ENCODE measurements at places on chromosomes 1 and 21.

- ATAC-seq, result no peak
Observed at GRCh38 chr1:186819126-186819525, 9.6 kb upstream of the PLA2G4A start.

DNA sequence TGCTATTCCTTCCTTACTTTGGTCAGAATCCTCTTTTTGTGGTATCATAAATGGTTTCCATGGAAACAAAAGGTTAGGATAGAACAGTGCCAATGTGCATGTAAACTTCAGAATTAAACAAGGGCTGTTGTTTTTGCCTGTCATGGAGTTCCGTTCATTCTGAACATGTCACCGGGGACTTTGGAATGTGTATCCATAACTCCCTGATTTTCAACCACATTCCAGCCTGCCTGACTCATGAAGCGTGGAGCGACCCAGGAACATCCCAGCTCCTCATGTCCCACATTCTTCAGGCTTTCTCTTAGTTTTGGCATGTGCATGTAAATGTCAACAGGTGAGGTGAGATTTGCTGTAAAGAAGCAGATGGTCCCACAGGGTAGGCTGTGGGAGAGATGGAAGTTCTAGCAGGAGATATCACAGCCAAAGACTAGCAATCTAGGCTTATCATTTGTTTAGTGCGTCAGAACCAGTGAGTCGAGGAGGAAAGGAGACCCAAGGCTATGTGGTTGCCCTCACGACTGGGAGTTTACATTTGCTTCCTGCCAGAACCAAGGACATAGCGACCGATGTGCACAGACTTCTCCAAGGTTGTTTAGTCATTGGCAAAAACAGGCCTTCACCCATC, 23.0 kb upstream of the DNAJC11 start:
- no peak for ATAC-seq

GRCh38 chr21:32514275-32515055, 70.9 kb downstream of the TCP10L start:
- ATAC-seq, result no peak

DNA sequence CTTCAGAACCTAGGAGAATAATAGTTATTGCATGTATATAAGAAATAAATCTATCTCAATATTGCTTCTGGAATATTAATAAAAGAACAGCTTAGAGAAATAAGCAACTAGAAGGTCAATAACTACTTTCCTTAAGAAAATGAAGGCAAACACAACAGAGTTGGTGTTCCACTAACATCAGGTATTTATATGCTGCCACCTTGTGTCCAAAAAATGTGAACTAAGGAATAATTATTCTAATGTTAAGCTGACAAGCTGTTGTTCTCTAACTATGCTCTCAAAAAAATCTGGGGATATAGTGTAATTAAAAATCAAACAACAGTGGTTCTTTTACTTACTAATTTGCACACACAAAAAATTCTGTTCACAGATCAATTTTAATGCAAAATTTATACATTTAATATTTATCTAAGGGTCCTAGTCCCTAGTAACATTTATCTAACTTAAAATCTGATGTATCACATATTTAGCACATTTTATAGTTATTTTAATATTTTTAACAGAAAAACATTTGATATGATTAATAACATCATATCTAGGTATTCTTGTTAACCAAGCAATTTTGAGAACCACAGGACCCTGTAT, 39.6 kb downstream of the UCHL5 start:
- no peak for ATAC-seq

- ATAC-seq, result no peak
Observed at GRCh38 chr1:30705698-30706097, 17.7 kb downstream of the MATN1 start.

DNA sequence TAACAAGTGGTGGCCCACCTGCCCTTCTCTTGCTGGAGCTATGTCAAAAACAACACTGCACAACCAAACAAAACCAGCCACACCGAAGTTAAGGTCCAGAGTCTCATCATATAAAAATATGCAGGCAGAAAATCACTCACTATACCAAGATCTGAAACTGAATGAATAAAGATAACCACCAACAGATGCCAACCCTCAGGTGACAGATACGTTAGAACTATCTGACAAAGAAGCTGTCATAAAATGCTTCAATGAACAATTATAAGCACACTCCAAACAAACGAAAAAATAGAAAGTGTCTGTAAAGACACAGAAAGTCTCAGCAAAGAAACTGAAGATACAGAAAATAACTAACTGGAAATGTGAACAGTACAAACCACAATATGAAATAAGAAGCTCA, 14.0 kb downstream of the ZNF496 start:
- no peak for ATAC-seq

DNA sequence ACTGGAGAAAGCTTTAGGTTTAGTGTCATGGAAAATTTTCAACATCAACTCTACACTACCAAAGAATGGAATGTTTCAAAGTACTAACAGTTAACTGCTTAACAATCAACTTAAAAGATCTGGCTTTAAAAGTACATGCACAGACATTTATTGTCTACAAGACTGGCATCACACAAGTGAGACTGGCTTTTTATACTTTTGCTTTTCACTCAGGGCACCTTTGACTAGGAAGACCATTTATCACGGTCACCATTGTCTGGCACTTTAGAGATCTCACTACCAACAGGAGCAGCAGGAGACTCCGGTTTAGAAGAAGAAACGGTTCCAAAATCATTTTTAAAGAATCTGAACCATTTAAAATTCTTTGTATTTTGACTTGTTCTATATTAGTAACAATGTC, 812.3 kb downstream of the ADGRL2 start:
- no peak for ATAC-seq

DNA sequence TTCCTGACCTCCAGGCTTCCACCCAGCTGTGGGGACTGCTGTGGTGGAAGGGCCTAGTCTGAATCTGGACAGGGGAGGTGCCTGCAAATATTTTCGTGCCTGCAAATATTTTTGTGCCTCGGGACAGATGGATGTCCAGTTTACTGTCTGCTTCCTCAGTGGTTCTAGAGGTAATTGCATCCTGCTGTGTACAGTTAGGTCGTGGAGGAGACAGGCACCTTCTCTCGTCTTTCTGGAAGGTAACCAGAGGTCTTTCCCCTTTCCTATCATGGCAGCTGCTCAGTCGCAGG, 53.8 kb upstream of the TINAGL1 start:
- ATAC-seq, result no peak

DNA sequence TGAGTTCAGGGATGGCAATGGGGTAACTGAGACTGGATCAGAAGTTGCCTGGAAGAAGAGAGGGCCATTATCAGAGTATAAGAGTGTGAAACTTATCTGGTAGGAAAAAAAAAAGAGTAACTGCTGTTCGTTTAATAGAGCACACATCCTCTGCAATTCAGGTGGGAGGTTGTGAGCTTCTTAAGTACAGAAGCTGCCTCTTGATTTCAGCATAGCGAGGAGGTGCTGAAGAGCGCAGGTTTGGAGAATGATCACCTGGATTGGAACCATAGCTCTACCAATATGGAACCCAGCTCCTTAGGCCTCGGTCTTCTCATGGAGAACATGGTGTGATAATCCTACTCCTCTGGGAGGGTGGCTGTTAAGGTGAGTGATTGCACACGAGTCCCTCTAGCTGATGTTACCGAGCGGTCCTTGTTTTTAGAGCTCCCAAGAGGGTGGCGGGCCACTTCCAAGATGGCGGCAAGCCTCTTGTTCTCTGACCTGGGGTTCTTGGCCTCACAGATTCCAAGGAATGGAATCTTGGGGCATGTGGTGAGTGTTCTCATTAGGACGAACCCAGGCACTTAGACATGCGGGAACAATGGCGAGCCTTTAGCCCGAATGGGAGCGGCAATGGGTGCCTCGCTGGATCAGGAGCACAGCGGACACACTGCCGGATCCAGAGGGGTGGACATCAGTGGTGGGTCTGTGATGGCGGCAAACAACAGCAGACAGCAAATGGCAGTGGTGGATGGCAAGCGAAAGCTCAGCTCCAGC, 3.3 kb upstream of the MX1 start:
- ATAC-seq, result no peak

- no peak for ATAC-seq
Observed at GRCh38 chr21:29642551-29643245, 297.1 kb downstream of the GRIK1 start.

DNA sequence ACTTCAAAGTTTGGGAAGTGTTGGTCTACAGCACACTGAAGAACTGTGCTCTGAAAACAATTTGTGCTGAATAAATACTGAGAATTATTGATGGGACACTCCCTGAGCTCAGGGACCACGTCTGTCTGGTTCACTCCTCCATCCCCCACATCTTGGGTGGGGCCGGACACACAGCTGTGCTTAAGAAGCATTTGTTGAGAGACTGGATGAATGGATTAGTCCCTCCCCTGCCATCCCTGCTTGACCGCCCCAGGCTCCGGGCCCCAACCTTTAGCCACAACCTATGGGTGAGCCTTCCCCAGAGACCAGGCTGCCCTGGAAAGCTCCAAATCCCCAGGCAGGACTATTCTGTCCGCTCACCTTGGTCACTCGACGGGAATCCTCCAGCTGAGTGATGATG, 7.5 kb downstream of the TRIM63 start:
- ATAC-seq, result no peak

DNA sequence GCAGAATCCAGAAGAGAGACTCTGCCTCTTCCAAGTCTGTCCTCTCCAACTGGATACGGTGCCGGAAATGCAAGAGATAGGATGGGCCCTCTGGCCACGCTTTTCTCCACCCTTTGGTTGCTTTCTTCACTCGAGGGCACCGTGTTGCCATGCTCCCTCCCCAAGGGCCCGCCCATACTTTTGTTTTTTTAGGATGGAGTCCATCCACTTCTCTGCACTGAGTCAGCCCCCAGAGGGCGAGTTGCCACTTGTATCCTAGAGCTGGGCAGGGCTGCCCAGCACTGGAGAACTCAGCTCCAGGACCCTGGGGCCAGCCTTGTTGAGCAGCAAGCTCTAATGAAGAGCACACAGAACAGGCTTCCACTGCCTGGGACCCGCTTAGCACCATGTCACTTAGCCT, 25.5 kb downstream of the IFNGR2 start:
- ATAC-seq, result no peak

GRCh38 chr1:53627666-53628065, 111.3 kb downstream of the GLIS1 start:
- no peak for ATAC-seq

DNA sequence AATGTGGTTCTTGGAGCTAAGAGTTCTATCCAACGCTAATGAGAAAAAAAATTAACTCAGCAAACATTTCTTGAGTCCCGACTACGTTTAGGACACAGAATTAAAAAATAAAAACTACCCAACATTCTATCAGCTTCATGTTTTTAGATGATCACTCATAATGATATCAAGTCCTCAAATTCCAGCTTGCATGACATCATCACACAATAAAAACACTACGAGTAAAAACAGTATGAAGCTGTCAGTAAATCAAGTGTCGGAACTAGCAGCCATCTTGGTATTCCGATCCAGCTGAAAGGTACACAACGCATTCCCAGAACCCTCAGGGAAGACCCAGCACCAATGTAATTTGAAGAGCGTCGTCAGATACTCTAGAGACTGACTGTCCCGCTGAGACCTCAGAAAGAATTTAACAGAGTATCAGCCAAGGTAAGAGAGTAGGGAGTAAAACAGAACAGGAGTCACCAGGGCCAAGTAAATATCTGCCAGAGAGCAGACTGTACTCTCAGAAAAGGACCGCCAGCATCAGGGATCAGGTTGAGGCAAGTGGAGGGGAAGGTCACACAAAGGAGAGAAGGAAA, 57.0 kb downstream of the NRIP1 start:
- no peak for ATAC-seq

- no peak for ATAC-seq
Observed at GRCh38 chr1:208161656-208162375, 82.4 kb downstream of the PLXNA2 start.

GRCh38 chr21:45384656-45385548, 20.1 kb upstream of the COL18A1 start:
- ATAC-seq, result no peak

GRCh38 chr1:50265790-50266314, 157.1 kb downstream of the ELAVL4 start:
- ATAC-seq, result no peak

DNA sequence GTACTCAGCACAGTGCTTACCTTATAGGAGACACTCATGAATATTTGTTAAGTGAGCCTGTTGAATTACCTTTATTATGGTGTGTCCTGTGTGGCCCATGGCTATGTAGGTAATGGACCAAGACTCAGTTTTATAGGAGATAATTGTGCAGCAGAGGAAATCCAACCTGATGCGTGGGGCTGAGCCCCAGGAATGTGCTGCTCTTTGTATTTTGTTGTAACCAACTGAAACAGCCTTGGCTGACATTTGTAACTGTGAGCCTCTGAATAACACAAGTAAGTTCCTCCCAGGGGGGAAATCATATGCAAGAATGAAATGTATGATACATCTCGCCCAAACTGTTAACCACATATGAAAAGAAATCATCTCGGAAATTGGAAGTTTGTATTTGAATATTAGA, 364.2 kb upstream of the ZP4 start:
- ATAC-seq, result no peak

GRCh38 chr1:207645635-207646081, 725 bp downstream of the CR1L start:
- ATAC-seq, result no peak

GRCh38 chr1:32953495-32953894, 11.1 kb downstream of the RNF19B start:
- ATAC-seq, result peak; percentile 20

DNA sequence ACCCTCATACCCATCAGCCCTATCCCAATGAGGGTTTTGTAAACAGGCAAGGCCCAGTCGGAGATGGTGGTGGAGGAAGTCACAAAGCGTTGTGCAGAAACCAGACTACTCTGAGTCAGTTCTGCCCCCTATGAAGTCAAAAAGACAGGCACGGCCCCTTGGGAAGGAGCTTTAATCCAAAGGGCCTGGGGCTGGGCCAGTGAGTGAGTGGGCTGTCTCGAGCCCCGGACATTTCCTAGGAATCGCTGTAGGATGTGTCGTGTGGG, 442 bp upstream of the AHCYL1 start:
- no peak for ATAC-seq

GRCh38 chr1:33454646-33455282, 17.7 kb upstream of the ZSCAN20 start:
- no peak for ATAC-seq

- ATAC-seq, result no peak
Observed at GRCh38 chr21:34998176-34998575, 50.9 kb downstream of the RUNX1 start.

- ATAC-seq, result peak; percentile 62
Observed at GRCh38 chr1:51296383-51297357, 33.7 kb downstream of the TTC39A start.

Measured in activated CD4-positive, CD25-positive, alpha-beta regulatory T cell treated with anti-CD3 and anti-CD28 coated beads, Interleukin-2, amount 50 U/mL, for 24 hours (primary cell).